ENCODE measurements at places on chromosomes 7 and 10.

DNA sequence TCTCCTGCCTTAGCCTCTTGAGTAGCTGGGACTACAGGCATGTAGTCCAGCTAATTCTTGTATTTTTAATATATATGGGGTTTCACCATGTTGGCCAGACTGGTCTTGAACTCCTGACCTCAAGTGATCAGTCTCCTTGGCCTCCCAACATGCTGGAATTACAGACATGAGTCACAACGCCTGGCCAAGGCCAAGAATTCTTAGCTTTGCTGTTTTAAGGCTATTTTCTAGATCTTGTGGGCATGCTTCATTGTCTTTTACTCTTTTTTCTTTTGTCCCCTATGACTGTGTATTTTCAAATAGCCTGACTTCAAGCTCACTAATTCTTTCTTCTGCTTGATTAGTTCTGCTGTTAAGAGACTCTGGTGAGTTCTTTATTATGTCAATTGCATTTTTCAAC is 56.4 kb upstream of the TAS2R16 start:
- DNase-seq = no peak

DNA sequence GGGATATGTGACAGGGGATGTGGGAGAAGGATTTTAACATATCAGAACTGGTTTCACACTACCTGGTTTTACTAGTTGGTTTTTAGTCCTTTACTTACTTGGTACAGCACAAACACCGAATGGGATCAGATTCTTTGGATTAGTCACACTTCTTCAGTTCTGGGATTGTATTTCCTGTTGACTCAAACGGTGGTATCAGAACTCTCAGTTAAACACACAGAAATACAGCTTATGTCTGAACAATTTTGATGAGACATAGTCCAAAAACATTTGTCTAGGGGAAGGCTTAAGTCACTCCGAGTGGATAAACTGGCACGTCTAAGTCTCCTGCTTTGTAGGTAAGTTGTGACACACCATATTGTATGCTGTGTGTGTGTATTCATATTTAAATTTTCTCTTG is 480.5 kb downstream of the PHTF2 start:
- no peak for DNase-seq

DNA sequence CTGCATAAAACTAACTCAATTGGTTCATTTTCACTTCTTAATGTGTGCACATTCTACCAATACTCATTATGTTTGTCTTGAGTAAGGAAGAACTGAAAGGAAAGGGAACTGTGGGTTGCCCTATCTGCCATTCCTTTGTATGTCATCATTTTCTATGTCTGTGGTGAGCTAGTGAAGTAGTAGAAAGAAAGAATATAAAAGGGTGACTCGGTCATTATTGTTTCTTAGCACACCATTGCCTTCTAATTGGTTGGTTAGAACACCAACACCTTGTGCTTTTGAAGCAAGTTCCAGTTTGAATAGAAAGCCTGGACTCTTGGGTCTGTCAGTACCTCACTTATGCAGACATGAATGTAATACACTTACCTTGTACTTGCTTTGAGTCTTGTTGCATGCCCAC is 64.3 kb upstream of the MDFIC start:
- no peak for DNase-seq

DNA sequence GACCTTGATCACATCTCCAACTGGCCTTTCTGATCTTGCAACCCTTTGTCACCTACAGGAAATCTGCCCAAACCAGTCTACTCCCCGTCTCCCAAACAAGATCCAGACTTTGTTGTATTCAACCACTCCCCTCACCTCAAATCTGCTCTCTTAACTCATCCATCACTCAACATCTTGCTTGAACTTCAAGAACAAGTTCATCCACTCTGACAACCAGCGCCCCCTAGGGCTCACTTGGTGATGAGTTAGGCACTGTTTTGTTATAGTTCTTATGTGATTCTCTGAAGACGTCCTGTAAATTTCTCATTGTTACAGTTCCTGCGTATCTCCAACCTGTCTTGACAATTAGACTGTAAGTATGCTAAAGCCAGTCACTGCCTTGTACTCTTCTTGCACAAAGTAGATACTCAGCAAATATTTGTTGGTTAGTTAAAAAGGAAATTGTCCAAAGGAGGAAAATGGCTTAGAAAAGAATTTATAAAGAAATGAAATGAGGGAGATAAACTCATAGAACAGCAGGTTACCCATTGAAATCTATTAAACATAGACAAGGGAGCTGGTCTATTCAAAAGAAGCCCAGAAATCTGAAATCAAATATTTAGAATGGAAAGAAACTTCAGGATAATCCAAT is 5.3 kb downstream of the FRMD4A start:
- peak; percentile 44 for DNase-seq

GRCh38 chr10:61866700-61867368 is 34.7 kb upstream of the ARID5B start:
- no peak for DNase-seq

DNA sequence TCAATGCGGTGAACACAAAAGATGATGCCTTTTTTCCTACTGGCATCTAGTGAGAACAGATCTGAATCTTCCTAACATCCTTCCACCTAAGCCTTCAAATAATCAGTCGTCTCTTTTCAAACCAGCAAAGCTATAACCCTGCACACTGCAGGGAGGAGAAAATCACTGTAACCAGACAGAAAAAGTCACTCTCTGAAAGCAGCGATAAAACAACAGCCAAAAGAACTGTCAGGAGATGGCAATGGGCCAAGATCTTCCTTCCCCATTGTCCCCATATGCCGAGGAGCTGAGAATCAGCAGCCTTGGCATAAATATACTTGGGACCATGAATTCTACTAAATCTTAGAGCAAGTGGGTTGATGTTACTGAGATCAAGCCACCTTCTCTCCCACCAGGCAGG is 13.1 kb downstream of the FZD9 start:
- DNase-seq = no peak

- DNase-seq = no peak
Measured at GRCh38 chr7:29563590-29564495, at the start of gene PRR15. PRR15 (plus strand) TSS chr7:29563835; CDS start chr7:29566330, 2,495 bp downstream.

DNA sequence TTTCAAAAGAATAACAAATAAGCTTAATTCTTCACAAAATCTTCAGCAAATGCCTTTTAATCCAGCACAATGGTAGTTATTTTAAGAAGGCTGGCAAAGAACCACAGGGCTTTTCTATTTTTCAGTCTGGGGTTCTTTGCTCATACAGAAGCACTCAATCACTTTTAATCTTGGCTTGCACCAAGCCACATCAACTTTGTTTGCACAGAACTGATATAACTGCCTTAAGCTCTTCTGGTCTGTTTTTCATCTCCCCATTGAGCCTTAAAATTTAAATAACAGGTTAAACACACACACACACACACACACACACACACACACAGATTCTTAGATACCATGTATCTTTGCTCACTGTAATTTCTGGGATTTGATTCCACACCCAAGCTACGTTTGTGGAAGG is 377.0 kb downstream of the GATA3 start:
- DNase-seq = no peak

- DNase-seq = no peak
Measured at GRCh38 chr7:19554581-19554980, 154.3 kb downstream of the POLR1F start.

DNA sequence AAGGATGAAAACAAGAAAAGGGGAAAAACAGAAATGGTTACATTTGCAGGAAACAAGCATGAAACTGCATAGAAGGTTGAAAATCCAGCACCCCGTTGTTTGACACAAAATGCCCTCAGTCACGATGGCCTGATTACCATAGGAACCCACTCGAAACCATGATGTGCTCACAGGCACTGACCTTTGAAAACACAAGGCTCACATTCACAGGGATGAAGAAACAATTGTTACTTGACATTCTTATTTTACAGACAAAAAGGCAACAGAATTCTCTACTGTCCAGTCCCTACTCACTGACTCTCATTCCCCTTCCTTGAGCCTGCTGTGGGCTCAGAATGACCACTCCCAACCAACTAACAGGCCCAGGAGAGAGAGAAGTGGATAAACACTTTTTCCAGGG is 131.4 kb upstream of the PDLIM1 start:
- DNase-seq = no peak

- DNase-seq = peak; percentile 14
Measured at GRCh38 chr7:129298268-129298893, 73.6 kb downstream of the AHCYL2 start.

GRCh38 chr10:59829601-59830000 is 76.3 kb upstream of the MRLN start:
- no peak for DNase-seq

- DNase-seq = no peak
Measured at GRCh38 chr10:101725296-101726114, 30.5 kb upstream of the FBXW4 start.

GRCh38 chr7:1474736-1475135 is 15.5 kb upstream of the MICALL2 start:
- no peak for DNase-seq

DNA sequence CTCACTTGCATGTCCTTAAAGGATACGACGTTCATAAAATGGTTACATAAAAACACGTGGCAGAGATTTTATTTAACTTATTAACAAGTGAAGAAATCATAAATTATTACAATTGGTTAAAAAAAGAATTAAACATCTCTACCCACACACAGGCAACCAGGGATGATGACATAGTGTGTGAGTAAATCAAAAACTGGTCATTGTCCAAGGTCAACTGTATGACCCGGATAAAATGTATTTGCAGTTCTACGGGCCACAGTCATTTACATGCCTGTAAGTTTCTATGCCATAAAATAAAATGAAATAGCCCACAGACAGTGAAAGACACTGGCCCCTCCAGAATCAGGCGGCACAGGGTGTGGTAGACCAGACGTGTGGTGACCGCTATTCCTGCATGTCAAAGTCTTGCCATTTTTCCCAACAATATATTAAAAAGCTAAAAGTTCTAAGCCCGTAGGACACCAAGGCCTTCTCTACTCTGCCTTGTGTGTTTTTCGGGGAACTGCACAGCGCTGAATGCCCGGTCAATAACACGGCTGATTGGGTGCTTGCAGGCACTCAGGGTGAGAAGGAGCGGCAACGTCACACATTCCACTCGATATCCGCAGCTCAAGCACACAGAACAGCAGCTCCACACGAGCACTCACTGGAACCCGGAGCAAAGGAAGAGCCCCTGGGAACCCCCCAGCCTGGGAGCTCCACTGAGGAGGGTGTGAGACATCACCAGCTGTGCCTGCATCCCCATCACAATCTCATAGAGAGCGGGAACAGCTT is 143.3 kb upstream of the PPP2R2D start:
- DNase-seq = no peak

DNA sequence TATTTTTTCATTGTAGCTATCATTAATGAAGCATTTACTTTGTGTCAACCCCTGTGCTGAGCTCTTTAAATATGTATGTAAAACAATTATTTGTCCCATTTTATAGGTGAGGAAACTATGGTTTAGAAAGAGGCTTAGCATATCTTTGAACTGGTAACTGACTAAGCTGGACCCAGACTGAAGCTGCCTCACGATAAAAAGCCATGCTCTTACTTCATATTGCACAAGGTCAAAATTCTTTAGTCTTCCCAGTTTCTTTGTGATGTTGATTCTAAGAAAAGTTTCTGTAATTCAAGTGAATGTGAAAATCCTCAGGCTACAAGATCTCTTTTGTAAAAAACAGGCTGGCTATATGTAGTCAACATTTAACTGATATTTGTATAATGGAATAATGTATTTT is 46.6 kb upstream of the SLC16A12 start:
- DNase-seq = no peak

GRCh38 chr10:124306520-124306919 is 112.2 kb downstream of the OAT start:
- DNase-seq = no peak

GRCh38 chr10:3765146-3765545 is 19.9 kb downstream of the KLF6 start:
- DNase-seq = no peak

DNA sequence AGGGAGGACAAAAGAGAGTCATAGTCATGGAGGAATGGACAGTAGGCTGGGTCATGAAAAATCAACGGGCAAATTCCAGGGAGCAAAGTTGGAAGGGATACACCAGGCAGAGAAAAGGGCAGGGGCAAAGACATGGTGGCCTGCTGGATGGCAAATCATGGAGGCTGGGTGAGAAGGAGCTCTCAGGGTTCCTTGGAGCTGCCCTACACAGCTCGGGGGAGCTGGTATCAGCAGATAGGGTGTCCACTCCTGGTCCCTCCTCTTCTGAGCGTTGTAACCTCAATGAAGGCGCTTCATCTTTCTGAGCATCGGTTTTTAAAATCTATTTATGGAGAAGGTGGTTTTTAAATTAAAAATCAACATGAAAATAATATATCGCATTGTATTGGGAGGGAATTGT is 27.9 kb upstream of the EIF5AL1 start:
- DNase-seq = no peak

GRCh38 chr10:13820964-13821337 is 234.2 kb downstream of the PRPF18 start:
- no peak for DNase-seq

GRCh38 chr7:47411281-47411869 is 170.5 kb downstream of the TNS3 start:
- no peak for DNase-seq

DNA sequence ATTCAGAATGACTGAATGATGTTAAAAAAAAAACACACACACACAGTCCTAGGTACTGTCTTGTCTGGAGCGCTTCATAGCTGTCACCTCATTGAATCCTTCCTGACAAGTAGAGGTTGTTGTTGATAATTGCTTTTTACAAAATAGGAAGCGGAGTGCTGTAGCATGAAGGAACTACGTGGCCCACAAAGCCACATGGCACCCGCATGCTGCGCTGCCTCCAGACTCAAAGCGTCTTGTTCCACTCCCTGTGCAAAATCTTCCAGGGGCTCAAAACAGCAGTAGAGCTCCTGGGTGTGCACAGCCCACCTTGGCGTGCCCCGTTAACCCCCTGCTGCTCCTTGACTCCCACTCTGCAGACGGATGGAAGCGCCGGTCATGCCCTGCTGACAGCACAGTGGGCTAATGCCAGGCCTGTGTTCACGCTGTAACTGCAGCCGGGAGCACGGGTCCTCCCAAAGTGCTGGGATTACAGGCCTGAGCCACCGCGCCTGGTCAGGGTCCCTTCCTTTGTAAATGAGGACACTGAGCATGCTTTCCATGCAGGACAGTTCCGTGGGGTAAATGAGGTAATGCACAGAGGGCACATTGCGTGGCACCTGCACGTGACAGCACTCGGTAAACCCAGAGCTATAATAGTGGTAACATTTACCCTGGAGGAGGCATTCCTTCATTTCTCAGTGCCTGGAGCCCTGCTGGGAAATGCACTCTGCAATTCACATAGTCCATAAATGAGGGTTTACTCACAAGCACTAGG is 91.1 kb upstream of the GNA12 start:
- no peak for DNase-seq

- DNase-seq = no peak
Measured at GRCh38 chr10:32938554-32939061, 19.4 kb downstream of the ITGB1 start.

DNA sequence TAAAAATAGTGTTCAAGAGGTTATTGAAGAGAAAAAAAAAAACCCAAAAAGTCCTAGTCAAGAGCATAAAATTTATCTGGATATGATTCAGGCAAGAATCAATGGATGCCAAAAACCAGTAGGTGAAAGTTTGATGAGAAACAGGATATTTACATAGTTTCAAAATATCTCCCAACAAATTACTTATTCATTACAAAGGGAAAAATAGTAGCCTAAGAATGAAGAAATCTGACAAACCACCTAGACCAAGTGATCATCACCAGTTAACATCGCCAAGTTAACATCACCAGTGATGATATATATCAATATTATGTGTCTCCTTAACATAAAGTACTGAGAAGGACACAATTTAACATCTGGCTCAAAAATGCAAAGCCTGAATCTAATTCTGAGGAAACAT is 85.2 kb downstream of the RNLS start:
- DNase-seq = no peak

All from activated T-cell treated with anti-CD3 and anti-CD28 coated beads for 48 hours (primary cell).